ENCODE measurements at places on chromosomes 16 and 17.
A peak's percentile ranks its signal among the peaks of the same experiment; 100 is the strongest.

DNA sequence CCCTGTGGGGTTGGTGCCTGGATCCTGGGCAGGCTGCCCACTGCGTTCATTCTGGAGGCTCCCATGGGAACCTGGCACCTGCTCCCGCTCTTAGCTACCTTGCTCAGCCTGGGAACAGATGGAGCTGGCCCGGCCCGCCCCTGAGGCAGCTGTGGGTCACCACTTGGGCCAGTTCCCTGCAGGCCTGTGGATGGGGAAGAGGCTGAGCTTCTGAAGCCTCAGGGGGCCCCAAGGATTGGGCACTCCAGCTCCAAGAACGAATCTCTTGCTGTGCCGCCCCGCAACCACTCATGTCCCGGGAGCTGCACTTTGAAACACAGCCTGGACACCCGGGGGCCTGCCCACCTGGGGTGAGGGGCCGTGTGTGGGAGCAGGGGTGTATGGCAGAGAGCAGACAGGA is 37.7 kb downstream of the BAHCC1 start:
- peak; percentile 35 for DNase-seq

DNA sequence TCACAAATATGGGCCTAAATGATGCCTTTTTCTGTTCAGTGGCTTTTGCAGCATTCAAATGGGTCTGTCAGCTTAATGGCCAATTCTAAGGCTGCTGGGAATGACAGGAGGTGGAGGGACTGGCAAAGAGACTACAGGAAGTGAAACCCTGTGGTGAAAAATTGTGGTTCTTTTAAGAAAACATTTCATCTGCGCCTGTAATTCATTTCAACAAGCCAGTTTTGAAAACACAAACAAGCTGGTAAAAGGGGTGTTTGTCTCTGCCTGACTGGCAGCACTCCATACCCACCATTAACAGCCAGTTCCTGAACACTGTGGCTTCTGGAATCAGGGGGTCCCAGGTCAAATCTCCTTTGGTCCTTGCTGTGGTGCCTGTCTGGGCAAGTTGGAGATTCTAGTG is 3.6 kb upstream of the KDM8 start:
- no peak for DNase-seq

DNA sequence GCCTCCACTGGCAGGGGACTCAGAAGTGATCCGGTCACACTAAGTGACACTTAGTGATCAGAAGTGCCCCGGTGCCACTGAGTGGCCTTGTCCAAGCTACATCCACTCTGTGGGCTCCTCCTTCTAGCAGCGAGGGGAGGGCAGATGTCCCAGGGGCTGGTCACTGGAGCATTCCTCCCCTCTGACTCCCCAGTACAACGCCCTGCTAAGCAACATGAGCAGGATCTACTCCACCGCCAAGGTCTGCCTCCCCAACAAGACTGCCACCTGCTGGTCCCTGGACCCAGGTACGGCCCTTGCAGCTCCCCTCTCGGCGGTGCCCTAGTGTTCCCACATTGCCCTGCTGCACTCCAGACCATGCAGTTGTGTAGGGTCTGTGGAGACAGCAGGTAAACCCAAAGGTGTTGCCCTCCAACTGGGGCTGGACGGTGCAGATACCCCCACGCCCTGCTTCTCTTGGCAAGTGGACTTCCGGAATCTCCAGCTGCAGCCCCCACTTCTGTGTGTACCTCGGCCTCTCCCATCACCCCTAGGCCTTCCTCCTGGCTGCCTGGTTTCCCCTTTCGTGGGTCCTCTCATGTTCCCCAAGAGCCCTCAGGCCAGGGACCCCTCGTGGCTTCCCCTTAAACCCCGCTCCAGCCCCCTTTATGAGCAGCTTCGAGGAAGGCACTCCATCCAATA is 2.1 kb downstream of the ACE start:
- peak; percentile 2 for DNase-seq

DNA sequence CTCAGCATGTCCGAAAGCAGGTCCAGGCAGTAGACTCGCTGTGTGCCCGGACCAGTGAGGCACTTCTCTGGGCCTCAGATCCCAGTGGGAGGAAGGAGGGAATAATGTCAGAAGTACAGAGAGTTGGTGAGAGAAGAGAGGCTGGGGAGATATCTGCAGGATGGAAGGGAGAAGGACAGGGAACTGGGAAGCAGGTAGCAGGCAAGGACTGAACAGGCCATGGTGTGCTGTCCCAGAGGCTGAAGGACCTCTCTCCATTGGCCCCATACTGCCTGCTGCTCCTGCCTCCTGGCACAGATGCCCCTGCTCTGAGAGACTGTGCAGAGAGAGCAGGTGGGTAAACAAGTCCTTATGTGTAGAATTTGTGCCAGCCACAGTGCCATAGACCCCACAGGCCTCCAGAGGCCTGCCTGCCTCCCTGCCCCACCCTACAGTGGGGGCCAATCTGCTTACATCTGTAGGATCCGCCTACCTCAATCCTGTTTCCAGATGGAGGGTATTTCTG is 34.2 kb upstream of the CRHR1 start:
- no peak for DNase-seq

DNA sequence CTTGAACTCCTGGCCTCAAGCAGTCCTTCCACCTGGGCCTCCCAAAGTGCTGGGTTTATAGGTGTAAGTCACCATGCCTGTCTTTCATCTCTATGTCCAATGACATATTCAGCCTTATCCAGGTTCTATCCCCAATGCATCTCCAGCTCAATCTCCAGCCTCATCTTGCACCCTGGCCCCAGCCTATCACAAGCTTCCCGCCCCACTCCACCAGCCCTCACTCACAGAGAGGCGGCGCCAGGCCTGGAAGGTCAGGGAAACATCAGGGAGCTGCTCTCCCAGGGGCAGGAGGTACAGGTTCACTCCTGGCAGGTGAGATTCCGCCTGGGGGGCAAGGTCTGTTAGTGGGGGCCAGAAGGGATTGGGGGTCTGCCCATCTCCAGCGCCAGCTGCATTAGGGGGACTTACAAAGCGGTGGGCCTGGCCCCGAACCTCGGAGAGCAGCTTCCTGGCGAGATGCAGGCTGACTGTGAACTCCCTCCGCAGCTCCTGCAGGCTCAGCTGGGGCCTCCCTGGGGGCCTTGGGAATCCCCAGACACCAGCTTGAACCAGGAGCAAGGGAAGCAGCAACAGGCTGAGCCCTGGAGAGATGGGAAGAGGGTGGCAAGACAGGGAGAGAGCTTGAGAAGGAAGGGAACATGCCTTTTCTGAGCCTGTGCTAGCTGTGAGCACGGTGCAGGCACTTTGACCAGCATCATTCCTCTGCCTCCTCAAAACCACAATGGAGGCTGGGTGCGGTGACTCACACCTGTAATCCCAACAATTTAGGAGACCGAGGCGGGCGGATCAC is 3.0 kb downstream of the IL27 start:
- no peak for DNase-seq

DNA sequence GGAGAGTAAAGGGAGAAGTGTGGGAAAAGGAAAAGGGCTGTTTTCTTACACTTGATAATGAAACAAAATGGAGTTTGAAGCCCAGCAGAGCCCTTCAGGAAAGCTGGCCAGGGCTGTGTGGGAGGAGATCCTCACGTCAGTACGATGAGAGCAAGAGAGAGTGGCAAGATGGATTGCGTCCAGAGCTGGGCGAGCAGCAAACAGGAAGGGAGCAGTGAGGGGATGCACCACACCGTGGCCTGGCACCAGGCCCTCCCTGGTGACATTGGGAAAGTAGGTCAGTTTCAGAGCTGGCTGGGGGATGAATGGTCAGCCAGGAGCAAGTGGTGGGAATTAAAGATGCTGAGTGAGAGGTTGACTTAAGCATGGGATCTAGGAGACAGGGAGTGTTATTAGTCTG is 273.6 kb downstream of the GRIN2A start:
- DNase-seq: no peak

DNA sequence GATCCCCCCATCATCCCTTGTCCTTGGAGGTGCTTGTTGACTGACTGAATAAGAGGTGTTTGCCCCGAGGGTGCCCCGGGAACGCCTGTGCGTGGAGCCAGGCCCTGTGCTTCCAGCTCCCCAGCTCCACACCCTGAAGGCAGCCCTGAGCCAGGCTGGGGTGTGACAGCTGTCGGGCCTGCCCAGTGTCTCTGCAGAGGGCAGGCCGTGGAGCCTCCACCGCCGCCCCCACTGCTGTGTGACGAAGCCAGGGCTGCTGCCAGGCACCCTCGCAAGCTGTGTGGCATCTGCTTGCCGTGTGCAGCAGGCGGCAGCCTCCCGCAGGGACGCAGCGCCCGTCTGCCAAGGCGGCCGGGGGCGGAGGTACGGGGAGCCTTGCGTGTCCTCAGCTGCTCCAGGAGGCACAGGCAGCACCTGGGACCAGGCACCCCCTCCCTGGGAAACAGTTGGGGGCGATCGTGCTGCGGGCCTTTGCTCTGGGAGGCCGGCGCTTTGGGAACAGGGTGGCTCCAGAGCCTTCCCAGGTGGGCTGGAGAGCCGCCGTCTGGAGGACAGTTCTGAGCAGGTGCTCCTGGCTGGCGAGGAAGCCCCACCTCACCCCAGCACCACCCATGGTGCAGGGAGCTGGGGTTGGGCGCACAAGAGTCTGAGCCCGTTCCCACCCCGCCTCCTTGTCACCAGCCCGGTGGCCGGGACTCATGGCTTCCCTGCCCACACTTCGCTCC is 26.6 kb downstream of the GSE1 start:
- DNase-seq: peak; percentile 21

- no peak for DNase-seq
These were observed 3.5 kb upstream of the CDC6 start for GRCh38 chr17:40284085-40284713.

DNA sequence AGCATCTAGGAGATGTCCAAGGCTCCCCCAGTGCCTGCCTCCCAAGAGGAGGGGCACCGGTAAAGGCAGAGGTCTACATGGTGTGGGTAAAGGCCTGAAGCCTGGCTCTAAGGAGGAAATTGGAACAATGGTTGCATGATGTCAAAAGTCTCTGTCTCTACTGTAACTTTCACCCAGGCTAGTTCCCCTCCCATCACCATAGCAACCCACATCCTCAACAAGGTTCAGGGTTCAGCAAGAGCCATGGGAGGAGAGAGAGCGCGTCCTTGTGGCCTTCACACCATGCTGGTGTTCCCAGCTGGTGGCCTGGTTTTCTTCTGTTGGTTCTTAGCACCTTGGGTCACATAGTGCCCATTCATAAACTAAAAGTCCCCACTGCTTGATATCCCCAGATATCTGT is 196.7 kb upstream of the CDH5 start:
- DNase-seq: no peak

GRCh38 chr16:88923926-88924833 is 52.8 kb downstream of the CBFA2T3 start:
- no peak for DNase-seq

DNA sequence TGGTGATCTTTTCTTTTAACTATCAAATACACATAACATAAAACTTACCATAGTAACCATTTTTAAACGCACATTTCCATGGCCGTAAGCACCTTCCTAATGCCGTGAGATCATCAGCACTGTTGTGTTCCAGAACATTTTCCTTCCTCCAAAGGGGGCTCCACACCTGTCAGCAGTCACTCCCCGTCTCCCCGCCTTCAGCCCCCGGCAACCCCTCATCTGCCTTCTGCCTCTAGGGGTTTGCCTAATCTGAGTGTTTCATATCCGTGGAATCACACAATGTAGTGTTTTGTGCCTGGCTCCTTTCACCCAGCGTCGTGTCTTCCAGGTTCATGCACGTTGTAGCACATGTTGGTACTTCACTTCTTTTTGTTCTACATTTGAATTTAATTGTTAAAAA is 350.1 kb upstream of the TNRC6C start:
- DNase-seq: no peak

DNA sequence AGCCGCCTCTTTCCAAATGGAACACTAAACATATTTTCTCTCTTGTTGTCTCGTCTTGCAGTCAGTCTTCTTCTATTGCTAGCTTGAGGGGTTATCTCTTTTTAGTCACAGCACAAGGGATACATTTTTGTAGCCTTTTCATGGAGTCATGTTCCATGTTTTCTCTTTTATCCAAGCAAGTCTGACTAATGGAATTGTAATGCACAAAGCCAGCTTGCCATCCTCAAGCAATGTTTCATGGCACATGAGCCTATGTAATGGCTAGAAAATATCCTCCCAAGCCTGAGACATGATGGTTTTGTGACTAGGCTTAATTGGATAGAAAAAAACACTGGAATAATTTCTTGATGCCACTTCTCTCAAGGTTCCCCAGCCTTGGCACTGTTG is 414.6 kb upstream of the GOT2 start:
- no peak for DNase-seq
